Hematopoietic multipotent progenitor cell (in vitro differentiated cells): ENCODE measurements at places on chromosomes 5 and 9. TPM values are rescaled to one million over a fixed set of nuclear protein-coding genes. Genes with fewer than 3 reads are reported as not detected.

The ADAMTS19 gene
- total RNA-seq, result not detected

The SOX30 gene
- total RNA-seq, result under 0.01 TPM

The BTNL8 gene
- under 0.01 TPM for total RNA-seq

The ABO gene
- total RNA-seq, result 26.7 TPM

The ACSL6 gene
- 0.27 TPM for total RNA-seq

The DMRT3 gene
- under 0.01 TPM for total RNA-seq

The SEC24A gene
- 7.3 TPM for total RNA-seq

The FOXD4L5 gene
- total RNA-seq, result under 0.01 TPM

The SPINK4 gene
- not detected for total RNA-seq

The TAF11L5 gene
- total RNA-seq, result not detected

The PTPRD gene
- total RNA-seq, result 16.2 TPM

The ZNF366 gene
- under 0.01 TPM for total RNA-seq

DNA sequence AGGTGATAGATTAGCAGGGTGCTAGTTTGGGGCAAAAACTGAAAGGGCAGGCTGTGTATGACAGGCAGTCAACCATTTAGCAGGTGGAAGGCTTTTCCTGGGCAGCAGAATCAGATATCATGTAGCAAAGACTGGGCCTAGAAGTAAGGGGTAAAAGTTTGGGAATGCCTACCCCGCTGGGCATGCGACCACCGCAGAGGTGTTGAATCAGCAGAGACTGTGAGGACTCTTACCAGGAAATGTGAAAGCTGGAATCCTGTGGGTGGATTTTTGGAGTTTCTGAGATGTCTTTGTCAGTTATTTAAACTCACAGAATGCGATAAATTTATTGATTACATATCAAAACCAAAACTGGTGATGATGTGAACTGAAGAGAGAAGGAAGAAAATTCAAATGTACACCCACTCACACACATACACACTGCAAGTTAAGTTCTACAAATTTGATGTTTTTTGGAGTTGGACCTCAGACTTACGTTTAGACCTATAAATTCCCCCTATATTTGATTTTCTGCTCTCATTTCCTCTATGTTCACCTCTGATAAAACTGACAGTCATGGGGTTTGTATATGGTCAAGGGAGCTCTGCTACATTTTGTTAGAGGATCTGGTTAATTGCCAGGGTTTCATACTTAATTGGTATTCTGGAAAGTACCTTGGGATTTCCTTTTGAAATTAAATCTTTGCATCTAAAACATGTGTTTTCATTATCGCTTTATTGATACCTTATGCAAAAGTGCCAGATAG lies 333.6 kb downstream of the CSNK1G3 start:
- no peak for DNase-seq

GRCh38 chr9:100066539-100066938 lies 32.3 kb downstream of the ERP44 start:
- DNase-seq, result peak; percentile 13

DNA sequence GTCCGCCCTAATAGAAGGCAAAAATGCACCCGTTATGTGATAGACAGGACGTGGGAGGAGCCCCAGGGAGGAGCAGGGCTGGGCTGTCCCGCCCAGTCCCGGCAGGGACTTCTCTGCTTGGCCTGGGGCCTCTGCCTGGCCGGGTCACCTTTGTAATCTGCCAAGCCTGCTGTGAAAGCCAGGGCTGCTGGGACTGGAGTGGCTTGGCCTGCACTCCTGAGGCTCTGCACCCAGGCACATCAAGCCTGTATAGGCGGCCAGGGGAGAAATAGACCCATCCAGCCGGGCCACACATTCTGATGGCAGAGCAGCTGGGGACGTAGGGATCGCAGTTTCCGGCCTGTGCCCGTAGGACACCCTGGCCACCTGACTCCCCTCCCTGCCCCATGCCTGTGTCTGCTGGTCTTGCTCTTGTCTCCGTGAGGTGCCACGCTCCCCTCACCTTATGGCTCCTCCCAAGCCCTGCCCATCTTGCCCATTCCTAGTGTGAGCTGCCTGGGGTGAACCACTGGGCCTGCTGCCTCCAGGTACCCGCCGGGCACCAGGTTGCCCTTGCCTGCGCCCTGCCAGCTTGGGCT lies 28.1 kb downstream of the DYNC2I2 start:
- DNase-seq, result no peak

- no peak for DNase-seq
These were observed 103.6 kb downstream of the C9orf152 start for GRCh38 chr9:110104261-110104809.

- no peak for DNase-seq
These were observed 164.5 kb downstream of the DCP2 start for GRCh38 chr5:113140837-113141671.

DNA sequence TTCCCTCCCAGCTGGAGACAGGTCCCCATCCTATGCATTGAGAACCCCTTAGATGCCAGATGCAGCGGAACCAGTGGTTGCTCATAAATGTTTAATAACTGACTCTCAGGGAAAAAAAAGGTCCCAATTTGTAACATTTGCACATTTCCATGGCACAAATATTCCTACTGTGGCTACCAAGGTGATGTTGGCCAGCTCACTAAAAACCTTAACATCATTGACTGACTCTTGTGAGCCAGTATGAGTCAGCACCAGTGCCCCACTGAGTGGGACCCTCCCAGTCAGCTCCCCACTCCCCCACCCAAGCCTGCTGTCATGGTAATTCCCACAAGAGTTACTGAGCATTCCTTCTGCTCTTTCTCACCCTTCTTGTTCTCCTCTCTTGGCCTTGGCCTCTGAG lies 26.9 kb upstream of the FGD3 start:
- no peak for DNase-seq

DNA sequence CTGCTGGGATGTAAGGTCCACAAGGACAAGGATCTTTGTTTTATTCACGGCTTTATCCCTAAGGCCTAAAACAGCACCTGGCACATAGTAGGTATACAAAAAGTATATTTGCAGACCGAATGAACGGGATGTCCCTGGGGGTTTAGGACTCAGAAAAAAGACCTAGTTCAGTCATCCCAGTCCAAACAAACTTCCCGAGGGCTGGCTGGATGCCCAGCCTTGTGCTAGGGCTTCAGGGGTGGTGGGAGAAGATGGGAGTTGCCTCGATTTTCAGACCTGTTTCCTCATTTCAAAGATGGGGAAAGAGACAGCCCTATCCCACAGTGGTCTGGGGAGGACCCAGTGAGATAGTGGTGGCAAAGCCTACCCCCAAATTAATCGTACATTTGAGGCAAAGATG lies 3.0 kb upstream of the PROB1 start:
- DNase-seq, result no peak

GRCh38 chr9:83459830-83460229 lies 78.4 kb downstream of the FRMD3 start:
- DNase-seq, result no peak

DNA sequence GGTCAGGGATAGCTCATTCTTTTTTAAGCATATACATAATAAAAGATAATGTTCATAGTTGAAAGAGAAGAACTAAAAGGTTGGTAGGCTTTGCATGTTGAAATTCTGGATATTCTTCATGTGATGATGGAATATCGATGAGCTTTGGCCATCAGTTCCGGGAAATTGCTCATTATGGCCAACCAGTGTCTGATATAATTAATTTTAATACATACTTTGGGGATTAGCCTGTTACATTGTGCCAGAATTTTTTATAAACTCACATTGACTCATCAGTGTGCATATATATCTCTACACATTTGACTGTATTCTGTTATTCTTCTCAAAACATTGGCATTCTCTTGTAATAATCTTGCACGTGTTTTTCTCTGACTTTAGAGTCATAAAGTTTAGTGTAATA lies 84.3 kb downstream of the NNT start:
- no peak for DNase-seq

GRCh38 chr9:88930716-88931115 lies 60.6 kb upstream of the S1PR3 start:
- no peak for DNase-seq

- DNase-seq, result no peak
These were observed 46.1 kb upstream of the RIC1 start for GRCh38 chr9:5582835-5583195.

GRCh38 chr5:32734827-32735378 lies 23.8 kb downstream of the NPR3 start:
- DNase-seq, result no peak

GRCh38 chr5:119389288-119390030 lies 33.6 kb downstream of the TNFAIP8 start:
- no peak for DNase-seq

- no peak for DNase-seq
These were observed 28.0 kb downstream of the TLE1 start for GRCh38 chr9:81661339-81661738.

DNA sequence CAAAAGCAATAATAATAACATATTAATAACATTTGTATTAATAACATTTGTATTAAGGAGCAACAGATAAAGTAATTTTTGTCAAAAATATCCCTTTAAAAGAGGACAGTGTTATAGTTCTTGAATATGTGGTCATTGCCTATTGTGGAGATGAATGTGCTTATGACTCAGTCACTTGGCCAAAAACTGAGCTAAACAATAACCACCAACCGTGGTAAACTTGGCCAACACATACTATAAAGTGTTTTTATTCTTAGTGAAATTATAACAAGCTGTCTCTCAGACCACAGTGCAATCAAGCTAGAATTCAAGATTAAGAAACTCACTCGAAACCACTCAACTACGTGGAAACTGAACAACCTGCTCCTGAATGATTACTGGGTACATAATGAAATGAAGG lies 159.2 kb upstream of the PLPPR1 start:
- DNase-seq, result no peak

GRCh38 chr5:51203598-51203997 lies 179.7 kb upstream of the ISL1 start:
- no peak for DNase-seq

DNA sequence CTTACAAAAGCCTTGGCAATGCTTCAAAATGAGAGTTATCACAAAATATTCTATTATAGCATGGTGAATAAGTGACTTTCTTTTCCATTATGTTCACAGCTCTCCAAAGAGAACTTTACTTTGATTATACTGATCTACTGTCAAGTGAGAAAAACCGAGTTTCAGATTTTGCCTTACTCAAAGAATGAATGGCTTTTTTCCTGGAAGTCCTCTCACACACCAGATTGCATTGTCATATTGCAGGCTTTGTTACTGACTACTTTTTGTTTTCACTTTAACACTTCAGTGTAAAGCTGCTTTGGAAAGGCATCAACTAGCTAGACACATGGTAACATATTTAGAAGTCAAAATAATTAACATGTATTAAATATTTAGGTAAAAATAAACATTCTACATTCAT lies 765.2 kb upstream of the NUDT12 start:
- DNase-seq, result no peak
